Endodermal cell (in vitro differentiated cells): ENCODE measurements at places on chromosomes 4 and X.

DNA sequence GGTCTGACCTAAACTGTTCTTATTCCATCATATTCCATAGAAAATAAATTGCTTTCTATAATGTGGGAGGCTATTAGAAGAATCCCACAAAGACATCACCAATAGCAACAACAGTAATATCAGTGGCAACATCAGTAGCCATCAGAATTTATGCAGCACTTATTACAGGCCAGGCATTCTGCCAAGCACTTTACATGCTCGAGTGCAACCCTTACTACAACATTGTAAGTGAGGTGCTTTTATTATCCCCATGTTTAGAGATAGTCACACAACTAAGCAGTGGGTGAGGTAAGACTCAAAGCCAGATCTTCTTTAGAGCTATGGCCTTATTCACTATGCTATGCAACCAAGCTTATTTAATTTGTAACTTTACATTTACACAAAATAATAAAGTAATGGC lies 317.1 kb upstream of the BMP3 start:
- DNase-seq, result no peak

GRCh38 chr4:28555866-28556265 lies 1695.2 kb downstream of the STIM2 start:
- no peak for DNase-seq

GRCh38 chr4:79185526-79186045 lies 140.3 kb downstream of the NAA11 start:
- DNase-seq, result no peak

- DNase-seq, result no peak
Measured at GRCh38 chr4:1768367-1769034, 24.6 kb upstream of the FGFR3 start.

- no peak for DNase-seq
Measured at GRCh38 chrX:101478366-101478765, 6.9 kb upstream of the ARMCX4 start.

DNA sequence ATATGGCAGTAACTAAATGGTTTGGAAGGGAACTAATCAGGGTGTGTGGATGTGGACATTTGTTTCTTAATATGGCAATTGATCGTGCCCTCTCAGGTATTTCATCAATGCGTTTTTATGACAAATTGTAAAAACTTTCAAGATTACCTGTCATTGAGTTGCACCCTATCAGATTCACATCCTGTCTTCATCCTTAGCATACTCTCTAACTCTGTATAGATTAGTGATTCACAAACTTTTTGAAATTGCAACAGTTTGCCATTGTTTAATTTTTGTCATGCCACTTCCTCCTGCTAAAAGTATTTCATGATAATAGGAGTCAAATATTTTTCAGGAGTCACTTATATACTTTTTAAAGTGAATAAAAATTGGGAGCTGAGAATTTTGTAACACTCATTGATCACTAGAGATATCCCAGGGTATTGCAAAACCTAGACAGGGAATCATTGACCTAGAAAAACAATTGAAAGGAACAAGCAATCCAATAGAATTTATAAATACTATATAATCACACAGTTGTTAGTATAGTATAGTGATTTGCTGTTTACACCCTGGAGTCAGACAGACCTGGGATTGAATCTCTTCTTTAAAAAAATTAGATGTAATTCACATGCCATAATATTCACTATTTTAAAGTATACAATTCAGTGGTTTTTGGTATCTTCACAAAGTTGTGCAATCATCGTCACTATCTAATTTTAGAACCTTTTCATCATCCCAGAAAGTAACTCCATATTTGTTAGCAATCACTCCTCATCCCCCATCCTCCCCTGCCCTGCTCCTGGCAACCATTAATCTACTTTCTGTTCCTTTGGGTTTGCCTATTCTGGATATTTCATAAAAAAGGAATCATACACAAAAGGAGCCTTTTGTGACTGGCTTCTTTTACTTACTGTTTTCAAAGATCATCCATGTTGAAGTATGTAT lies 8.9 kb downstream of the MID2 start:
- DNase-seq, result no peak

DNA sequence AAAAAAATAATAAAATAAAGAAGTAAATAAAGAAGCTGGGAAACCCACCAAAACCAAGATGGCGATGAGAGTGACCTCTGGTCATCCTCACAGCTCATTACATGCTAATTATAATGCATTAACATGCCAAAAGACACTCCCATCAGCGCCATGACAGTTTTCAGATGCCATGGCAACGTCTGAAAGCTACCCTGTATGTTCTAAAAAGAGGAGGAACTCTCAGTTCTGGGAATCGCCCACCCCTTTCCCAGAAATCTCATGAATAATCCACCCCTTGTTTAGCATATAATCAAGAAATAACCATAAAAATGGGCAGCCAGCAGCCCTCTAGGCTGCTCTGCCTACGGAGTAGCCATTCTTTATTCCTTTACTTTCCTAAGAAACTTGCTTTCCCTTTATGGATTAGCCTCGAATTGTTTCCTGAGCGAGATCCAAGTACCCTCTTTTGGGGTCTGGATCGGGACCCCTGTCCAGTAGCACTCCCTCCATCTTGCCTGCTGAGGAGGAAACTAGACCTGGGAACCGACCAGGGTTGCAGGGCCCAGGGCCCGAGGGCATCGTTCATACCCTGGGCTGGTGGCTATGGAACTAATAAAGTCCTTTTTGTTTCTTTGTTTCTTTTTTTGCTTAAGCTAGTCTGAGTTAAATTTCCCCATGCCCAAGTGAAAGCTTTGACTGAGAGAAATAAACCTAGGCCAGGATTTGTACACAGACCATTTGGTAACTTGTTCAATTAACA lies 30.9 kb downstream of the HTT-AS start:
- no peak for DNase-seq

GRCh38 chrX:106898462-106898861 lies 4.7 kb downstream of the RIPPLY1 start:
- DNase-seq, result no peak

DNA sequence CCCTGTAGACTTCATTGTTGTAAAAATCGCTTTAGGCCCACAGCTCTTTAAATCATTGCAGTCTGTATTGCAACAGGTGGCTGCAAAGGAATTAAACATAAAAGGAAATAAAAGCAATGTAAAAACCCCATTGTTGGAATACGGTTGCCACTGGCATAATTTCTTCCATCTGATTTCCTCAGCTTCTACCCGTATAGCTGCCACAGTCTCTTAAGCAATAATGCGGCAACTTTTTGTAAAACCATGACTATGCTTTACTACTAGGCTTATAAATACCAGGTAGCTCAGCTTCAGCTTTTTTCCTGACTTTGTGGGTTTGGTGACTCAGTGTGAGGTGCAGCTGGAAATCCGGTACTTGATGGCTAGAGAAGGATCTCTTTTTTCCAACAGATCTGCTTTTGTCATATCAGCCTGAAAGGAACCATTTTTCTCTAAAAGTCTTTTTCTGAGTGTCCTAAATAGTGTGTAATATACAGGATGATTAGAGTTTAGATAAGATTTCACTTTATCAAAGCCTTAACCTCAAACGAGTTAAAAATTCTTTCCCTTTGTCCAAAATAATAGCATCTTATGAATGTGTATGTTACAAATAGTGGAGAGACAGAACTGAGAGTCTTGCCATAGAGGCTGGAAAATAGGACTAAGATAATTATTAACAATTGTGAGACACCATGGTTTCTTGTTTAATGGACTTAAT lies 268.0 kb downstream of the ADGRL3 start:
- no peak for DNase-seq

GRCh38 chr4:123505095-123506010 lies 108.8 kb downstream of the SPRY1 start:
- DNase-seq, result peak; percentile 98

- DNase-seq, result no peak
Measured at GRCh38 chrX:3950373-3950772, 236.9 kb upstream of the PRKX start.
